Vein endothelial cell (primary cell): ENCODE measurements at places on chromosomes 12 and 14. TPM values are rescaled to one million over a fixed set of nuclear protein-coding genes. Genes with fewer than 3 reads are reported as not detected.

TEX22 gene
- total RNA-seq = 0.10 TPM in 1 of 2 replicates, not detected in the other

TESPA1 gene
- not detected in 2 replicates for total RNA-seq

IGF1 gene
- total RNA-seq = 0.33 and 1.4 TPM in 2 replicates

SSTR1 gene
- total RNA-seq = 0.29 and 0.33 TPM in 2 replicates

PRB2 gene
- total RNA-seq = not detected in 2 replicates

BRMS1L gene
- 2.9 and 4.7 TPM in 2 replicates for total RNA-seq

IQSEC3 gene
- under 0.01 TPM in 1 of 2 replicates, not detected in the other for total RNA-seq

TMEM30B gene
- total RNA-seq = 0.19 and 0.33 TPM in 2 replicates

SLC2A3 gene
- total RNA-seq = 28.2 and 35.6 TPM in 2 replicates

C3AR1 gene
- total RNA-seq = 0.19 and 0.65 TPM in 2 replicates

CPM gene
- total RNA-seq = 1.3 and 2.7 TPM in 2 replicates

CBLN3 gene
- total RNA-seq = 1.2 and 1.3 TPM in 2 replicates

SYNDIG1L gene
- total RNA-seq = not detected in 2 replicates

COL2A1 gene
- total RNA-seq = under 0.01 TPM in 2 replicates
